K562 (cell line): ENCODE measurements at places on chromosomes 6 and 20.

GRCh38 chr6:157798851-157799250, 24.2 kb upstream of the SNX9 start:
- no peak for DNase-seq

- no peak for DNase-seq
Observed at GRCh38 chr6:101534821-101535220, 141.3 kb downstream of the GRIK2 start.

DNA sequence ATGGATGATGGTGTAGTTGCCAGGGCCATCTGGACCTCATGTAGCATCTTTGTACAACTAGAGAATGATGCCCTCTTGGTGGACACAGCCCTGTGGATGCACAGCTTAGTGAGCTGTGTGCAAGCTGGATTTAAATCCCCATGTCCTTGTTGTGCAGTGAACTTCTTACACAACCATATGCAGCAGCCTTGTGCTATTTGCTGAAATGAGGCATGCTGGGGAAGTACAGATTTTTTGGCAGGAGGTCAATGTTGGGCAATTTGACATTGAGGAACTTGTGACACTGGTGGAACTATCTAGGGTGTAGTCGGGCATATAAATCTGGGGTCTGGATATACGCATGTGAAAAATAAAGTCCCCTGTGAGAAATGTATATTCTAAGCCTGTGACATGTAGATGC, 5.8 kb upstream of the CDC5L start:
- DNase-seq = no peak

DNA sequence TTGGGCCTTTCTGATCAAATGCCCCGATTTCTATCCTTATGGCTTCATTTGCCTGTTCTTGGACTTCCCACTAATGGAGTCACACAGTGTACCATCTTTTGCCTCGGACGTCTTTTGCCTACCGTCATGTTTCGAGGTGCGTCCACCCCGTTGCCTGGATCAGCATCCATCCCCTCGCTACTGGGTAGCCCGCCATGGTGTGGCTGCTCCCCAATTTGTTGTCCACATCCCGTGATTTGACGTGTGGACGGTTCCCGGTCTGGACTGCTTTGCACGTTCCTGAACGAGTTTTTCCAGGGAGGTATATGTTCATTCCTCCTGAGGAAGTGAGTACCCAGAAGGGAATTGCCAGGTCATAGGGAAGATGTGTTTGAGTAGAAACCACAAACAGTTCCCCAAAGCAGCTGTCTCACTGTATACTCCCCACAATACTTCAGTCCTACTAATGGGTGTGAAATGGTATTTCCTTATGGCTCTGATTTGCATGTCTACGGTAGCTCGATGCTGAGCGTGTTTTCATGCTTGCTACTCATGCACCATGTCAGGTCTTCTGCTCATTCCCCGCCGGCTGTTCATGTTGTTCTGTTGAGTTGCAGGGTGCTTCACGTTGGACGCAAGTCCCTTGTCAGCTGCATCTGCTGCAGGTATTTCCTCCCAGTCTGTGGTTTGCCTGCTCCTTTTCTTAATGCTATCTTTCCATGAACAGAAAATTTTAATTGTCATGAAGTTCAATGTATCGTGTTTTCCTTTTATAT, 86.8 kb upstream of the AFDN start:
- no peak for DNase-seq

DNA sequence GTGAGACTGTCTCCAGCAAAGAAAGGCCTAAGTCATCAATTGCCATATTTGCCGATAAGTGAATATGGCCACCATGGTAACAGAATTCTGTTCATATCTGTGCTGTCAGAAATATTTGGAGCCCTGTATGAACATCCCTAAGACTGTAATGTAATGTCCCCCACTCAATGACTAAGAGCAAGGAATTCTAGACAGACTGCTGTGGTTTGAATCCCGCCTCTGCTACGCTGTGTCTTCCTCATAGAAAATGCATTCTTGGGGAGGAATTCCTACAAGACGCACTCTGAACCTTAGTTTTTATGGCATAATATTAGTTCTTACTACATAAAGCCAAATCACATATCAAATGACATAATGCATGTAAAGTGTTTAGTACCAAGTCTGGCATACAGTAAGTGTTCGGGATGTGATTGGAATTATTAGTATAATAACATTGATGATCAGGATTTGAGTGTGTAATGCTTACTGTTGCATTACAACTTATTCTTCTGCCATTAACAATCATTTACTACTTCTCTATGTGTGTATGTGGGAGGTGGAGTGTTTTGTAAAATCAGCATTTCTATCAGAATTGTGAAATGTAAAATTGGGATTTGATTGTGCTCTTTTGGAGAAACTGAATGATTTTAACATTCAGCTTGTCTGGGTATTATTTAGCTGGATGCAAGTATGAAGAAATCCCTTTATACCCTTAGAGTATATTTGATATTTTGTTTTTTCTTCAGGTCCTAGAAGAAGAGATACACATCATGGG, 103.0 kb downstream of the OLIG3 start:
- no peak for DNase-seq

DNA sequence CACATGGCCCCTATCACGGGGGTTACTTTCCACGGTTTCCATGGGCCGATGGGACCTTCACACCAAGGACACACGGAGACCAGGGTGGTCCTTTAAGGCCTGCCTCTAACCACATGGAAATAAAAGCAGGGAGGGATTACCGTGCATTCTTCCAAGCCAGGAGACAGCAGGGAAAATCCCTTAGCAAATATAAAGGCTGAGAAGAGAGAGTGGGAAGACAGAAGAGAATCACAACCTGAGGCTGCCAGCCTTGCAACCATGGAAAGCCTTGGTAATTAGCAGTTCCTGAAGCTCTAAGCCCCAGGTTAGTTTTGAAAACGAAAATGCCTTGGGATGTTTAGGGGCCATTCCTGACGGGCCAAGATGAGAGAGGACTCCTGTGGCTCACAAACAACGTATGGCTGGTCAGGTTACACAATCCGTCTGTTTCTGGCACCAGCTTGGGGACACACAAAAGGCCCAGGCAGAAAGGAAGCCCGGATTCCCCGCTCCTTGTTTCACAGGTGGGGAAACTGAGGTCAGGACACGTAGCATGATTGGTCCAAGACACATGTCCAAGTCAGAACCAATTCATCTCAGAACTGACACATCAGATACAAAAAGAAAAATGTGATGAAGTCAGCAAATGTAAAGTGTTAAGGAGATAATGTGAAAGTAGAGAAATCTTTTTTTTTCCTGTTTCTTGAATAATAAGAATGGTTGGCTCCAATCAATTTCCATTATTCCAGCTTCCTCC, 2.8 kb downstream of the PREX1 start:
- no peak for DNase-seq

- no peak for DNase-seq
Observed at GRCh38 chr6:5541751-5542432, 280.6 kb downstream of the FARS2 start.

DNA sequence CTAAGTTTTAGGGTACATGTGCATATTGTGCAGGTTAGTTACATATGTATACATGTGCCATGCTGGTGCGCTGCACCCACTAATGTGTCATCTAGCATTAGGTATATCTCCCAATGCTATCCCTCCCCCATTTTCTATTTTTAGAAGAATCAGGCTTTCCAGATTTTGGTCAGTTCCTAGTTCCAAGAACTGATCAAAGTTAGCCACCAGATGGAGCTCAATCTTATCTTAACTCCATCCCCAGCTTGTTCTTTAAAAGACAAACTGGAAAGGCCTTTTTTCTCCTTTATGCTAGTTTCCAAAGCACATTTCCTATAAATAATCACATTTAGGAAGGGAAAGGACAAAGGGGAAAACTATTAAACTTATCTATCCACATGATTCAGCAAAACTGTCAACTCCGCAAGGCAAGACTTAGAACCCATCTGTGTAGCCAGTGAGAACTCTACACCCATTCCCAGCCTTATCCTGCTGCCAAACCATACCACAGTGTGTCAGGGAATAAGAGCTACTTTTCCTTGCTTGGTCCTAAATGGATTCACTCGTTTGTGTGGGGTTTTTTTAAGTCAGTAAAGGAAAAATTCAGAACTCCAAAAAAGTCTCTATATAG, 22.8 kb upstream of the KHDC1 start:
- peak; percentile 56 for DNase-seq

GRCh38 chr6:11996751-11997150, 15.4 kb upstream of the HIVEP1 start:
- DNase-seq = no peak

DNA sequence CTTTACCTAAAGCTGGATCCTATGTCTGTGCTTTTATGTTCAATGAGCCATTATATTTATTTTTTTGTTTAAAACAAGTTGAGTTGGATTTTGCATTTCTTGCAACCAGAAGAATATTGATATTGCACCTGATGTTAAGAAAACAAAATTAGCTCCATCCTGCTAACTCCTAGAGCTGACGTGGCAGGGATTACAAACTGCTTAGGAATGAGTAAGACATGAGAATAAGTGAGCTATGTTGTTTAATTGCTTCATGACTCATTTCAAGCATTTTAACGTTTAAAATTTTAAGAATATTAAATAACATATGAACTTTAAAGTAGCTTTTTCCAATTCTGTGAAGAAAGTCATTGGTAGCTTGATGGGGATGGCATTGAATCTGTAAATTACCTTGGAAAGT, 663.5 kb downstream of the EPM2A start:
- no peak for DNase-seq

DNA sequence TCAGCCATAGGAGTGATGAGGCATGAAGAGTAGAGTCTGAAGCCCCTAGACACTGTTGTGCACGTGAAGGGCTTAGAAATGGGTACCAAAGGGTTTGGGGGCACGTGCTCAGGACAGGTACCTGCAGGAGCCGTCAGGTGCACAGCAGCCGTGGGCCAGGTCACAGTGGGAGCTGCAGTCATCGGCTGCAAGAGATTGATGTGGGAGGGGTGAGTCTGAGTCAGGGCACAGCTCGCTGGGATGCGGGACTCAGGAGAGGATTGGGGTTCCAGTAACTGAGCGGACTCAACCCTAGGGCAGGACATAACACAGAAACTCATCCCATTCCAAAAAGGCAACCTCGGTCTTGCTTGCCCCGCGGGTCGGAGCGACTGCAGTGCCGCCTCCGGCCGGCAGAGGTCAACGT, 1.1 kb downstream of the DLK2 start:
- DNase-seq = no peak

DNA sequence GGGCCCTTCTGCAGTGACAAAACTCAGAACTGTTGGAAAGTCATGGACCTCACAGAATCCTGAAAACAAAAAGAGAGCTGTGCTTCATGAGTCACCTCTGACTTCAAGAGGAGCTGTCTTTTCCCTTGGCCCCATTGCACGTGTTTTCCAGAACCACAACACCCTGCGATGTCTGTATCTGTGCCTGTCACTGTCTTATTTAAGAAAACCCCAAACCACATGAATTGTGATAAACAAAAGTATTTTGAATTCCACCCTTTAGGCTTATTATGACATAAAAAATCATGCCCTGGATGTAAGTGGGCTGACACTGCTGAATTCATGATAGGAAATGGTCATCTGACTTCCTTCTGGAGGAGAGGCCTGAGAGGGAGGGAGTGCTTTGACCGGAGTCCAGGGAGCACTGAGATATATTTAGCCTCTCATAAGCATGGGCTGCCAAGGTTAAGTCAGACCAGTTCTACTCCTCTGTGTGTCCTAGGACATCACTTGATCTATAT, 96.4 kb upstream of the DUSP22 start:
- DNase-seq = no peak

DNA sequence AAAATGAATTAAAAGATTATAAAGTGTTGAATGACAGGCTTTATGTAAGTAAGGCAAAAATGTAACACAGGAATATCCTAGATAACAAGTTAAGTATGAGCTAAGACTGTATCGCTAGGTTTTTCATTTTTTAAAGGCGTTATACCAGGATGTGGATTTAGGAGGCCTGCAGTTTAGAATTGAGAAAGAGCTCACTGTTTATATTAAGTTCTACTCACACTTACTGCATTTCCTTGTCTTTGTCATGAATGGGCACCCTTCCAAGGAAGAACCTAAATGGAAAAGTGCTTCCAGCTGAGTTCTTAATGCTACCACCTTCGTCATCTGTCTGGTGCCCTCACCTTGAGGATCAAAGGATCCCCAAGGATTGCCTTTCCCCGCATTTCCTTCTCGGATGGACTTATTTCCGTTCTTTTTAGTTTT, 148.7 kb downstream of the SOX4 start:
- DNase-seq = no peak

DNA sequence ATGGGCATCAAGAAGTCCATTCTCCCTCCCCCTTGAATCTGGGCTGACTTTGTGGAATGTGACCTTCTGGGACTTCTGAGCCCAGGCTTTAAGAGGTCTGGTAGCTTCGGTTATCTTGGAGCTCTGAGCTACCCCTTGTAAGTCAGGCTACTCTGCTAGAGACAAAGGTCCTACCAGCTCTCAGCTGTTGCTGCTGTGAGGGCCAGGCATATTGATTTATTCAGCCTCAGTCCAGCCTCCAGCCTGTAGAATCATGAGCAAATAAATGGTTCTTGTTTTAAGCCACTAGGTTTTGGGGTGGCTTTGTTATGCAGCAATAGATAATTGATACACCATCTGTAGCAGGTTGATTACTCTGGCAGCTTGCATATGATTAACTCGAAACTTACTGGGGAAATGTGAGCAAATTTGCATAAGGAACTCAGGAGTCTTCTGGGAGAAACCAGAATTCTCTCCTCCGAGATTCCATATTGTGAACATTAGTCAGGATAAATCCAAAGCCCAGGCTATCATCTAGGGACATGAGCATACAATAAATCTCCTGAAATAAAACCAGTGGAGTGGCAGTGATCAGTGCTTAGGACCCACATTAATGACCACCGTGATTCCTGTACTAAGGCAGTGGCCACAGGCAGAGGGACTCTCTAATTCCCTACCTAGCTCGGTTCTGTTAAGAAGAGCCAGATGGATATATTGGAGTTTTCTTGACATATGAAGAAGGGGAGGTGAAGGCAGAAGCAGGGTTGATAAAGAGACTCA, 336.1 kb downstream of the CDC5L start:
- no peak for DNase-seq
